ENCODE measurements at places on chromosomes 3 and 15.

DNA sequence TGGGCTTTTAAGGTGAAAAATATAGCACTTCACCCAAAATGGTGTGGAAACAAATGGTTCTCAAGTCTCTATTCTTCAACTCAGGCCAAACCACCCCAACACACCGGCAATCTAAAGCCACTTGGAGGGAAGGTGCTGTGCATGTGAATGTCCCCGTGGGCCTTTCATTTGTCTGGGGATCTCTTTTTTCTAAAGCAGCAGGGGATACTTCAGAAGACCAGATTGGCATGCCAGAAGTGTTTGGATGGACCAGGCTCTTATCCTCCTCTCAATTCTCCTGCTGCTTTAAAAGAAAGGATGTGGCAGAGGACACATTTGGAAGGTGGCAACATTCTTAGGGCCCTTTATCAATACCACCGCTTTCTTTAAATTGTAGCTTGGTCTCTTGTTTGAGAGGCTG is 193.1 kb downstream of the MEIS2 start:
- DNase-seq: no peak

DNA sequence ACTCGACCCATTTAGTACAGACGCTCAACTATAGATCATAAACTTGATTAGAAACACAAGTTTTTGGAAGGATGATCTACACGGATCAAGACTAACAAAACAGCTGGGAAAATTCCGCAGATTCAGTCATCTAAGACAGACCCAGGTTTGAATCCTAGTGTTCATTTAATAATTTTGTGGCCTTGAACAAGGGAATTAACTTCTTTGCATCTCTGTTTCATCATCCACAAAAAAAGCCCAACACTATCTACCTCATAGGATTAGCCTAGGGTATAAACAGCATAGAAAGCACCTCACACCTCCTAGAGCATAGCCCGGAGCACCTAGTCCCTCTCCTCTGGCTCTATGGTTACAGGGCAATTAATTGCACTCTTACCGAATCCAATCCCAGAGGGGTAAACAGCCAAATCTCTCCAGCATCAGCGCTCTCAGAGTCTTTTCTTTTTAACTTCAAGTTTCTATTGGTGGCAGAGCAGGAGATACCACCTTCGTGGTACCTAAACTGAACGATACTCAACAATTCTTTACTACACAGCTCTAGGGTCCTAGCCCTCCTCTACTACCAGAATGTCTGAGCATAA is 3.5 kb downstream of the TBL1XR1 start:
- DNase-seq: no peak

GRCh38 chr15:69116391-69116790 is 44.0 kb upstream of the GLCE start:
- no peak for DNase-seq

- DNase-seq: no peak
Measured at GRCh38 chr15:72482275-72482674, 8.1 kb downstream of the ARIH1 start.

DNA sequence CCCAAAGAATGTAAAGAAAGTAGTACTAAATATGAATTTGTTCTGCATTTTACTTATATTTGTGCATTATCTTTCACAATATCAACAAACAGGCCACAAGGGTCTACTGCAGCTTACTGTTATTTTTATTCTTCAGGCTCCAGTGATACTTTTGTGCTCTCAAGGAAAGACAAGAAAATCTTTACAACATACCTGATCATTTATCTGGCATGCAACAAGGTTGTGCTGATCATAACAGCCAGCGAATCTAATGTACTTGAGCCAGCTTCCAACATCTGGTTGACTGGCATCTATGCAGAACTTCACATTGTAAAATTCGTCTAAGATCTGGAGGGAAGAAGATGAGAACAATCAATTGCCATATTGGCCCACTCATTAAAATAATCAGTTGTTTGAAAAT is 520.0 kb downstream of the MECOM start:
- no peak for DNase-seq
